ENCODE measurements at places on chromosomes 11 and 22. TPM values are rescaled to one million over a fixed set of nuclear protein-coding genes. Genes with fewer than 3 reads are reported as not detected.

CASP5 gene
- total RNA-seq = not detected

MAPK8IP1 gene
- total RNA-seq = 0.54 TPM

MMP12 gene
- total RNA-seq = not detected

ABTB2 gene
- 1.4 TPM for total RNA-seq

PRRG4 gene
- total RNA-seq = 0.90 TPM

OR8G1 gene
- total RNA-seq = not detected

GPHA2 gene
- total RNA-seq = not detected

CDK2AP2 gene
- total RNA-seq = 49.7 TPM

MS4A4A gene
- total RNA-seq = not detected

UBE4A gene
- 56.3 TPM for total RNA-seq

CD3G gene
- total RNA-seq = 142 TPM

SULT4A1 gene
- total RNA-seq = 0.29 TPM

Measured in activated naive CD8-positive, alpha-beta T cell treated with anti-CD3 and anti-CD28 coated beads for 36 hours (primary cell).